ENCODE measurements at places on chromosomes 2 and 18. TPM values are rescaled to one million over a fixed set of nuclear protein-coding genes. Genes with fewer than 3 reads are reported as not detected.

Gene AGXT
- not detected for total RNA-seq

Gene FAM168B
- 113 TPM for total RNA-seq

Gene TRIM43
- not detected for total RNA-seq

Gene SMYD1
- not detected for total RNA-seq

Gene MEP1B
- not detected for total RNA-seq

Gene PTMA
- total RNA-seq = 1,552 TPM

Gene OTOF
- total RNA-seq = 0.26 TPM

Gene UGT1A9
- total RNA-seq = not detected

Gene M1AP
- total RNA-seq = not detected

Measured in pulmonary artery endothelial cell (primary cell).